M059J (cell line): ENCODE measurements at places on chromosomes 3 and 15.
A peak's percentile ranks its signal among the peaks of the same experiment; 100 is the strongest.

- DNase-seq = peak; percentile 53
These were observed 18.7 kb downstream of the RTP3 start for GRCh38 chr3:46516521-46516920.

- DNase-seq = no peak
These were observed 9.8 kb downstream of the P2RY14 start for GRCh38 chr3:151268267-151269235.

- no peak for DNase-seq
These were observed 22.6 kb downstream of the XYLB start for GRCh38 chr3:38369186-38369585.

DNA sequence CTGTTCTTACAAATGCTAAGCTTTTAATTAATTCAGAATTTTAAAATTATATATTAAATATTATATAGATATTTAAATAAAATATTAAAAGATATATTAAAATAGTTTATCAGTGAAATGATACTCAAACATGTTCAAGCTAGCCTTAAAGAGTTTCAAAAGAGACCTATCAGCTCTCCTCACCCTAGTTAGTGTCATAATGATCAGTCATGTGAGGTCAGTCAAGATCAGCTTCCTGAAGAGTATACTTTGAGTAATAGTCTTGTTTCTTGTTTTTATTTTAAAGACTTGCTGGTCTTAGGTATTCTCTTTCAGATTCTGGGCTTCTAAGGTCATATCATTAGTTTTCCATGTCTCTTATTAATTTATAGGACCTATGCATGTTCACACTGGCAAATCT, 14.5 kb downstream of the EXOG start:
- no peak for DNase-seq

DNA sequence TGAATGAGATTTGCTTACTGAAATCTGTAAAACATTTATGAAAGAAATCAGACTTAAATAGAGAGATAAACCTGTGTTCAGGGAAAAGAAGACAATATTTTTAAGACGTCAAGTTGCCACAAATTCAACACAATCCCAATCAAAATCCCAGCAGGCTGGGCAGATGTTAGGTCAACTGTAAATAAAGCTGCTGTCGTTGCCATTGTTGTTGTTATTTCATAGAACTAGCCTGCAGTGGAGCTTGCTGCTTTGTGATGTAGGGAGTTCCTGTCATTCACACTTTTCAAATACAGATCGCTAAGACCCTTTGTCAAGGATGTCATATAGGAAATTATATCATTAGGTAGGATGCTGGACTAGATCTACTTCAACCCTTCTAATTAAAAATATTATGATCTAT, 123.1 kb downstream of the NEO1 start:
- no peak for DNase-seq

GRCh38 chr3:70840106-70840870, 527.9 kb upstream of the MDFIC2 start:
- peak; percentile 74 for DNase-seq

- peak; percentile 48 for DNase-seq
These were observed 20.6 kb upstream of the TRAK1 start for GRCh38 chr3:42070524-42070923.

GRCh38 chr3:57729334-57730045, 26.6 kb upstream of the SLMAP start:
- no peak for DNase-seq

GRCh38 chr3:41575724-41576123, 376.4 kb downstream of the CTNNB1 start:
- DNase-seq = no peak

DNA sequence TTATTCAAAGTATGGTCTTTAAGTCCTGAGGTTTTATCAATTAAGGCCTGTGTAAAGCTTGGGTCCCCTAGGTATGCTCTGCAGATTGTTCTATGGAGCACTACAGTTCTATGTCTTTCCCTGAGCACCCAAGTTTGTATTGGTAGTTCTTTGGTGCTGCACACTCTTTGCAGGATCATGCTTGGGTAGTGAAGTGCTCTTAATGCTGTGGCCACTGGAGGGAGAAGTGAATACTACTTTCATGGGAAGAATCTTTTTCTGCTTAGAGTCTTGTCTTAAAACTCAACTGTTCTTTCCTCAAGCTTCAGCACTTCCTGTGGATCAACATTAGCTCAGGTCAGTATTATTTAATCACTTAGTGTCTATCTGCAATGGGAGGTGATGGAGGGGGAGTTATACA, 93.6 kb upstream of the CFAP20DC start:
- peak; percentile 35 for DNase-seq

DNA sequence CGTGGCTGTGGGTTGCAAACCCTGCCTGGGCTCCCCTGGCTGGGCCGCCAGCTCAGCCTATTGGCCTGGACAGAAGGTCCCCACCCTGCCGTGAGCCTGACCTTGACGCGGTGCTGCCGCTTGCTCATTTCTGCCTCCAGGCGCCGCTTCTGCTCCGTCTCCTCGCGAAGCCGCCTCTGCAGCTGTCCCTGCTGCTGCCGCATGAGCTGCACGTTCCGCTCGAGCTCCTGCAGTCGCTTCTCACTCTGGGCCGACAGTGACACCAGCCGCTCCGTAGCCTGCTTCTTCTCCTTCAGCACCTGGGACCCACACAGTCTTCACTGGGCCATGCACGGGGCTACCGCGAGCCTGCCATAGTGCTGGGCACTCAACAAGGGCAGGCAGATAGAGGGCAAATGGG, 21.7 kb downstream of the KIF7 start:
- no peak for DNase-seq

- peak; percentile 43 for DNase-seq
These were observed 650 bp downstream of the PYGO1 start for GRCh38 chr15:55587321-55588069.

DNA sequence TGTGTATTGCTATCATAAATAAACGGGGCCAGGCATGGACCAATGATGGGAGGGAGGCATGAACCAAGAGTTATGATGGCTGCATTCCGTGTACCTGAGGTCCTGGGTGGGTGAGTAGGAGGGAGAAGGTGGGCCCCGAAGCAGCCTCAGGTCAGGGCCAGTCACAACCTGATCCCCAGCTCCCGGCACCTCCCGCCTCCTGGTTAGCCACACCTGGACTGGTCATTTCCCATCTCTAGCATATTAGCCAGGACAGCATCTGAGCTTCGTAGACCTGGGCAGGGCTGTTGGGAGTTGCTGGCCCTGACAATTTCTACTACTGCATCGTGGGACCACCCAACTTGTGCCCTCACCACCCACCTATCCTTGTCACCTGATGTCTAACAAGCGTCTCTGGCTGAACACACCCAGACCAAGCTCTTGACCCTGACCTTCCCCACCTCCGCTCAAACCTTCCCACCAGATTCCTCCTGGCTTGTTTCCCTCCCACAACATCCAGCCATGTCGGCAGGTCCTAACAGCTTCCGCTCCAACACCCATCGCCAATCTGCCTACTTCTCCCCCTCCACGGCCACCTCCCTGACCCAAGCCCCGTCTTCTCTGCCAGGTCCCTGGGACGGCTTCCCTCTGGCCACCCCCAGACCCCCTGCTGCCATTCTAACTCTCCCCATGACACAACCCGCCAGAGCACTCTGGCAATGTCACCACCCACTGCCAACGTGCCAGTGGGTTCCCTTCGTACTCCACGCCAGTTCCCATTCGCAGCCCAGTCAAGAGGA, 133.8 kb upstream of the IQSEC1 start:
- DNase-seq = no peak

DNA sequence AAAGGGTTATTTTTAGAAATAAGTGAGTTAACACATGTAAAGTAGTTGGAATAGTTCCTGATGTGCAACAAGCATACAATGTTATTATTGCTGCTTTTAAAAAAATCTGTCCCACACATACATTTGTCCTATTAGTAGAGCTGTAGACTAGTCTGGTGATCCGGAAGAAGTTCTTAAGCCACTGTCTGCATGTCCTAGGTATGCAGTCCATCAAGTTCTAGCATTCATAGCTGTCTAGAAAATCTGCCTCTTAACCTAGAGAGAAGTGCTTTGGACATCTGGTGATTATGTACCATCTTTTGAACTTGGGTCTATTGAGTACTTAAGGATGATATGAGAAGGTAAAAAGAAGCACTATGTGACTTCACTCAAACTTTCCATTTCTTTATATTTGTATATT, 439.9 kb upstream of the NAALADL2 start:
- DNase-seq = no peak

GRCh38 chr15:100341239-100341749, 481 bp downstream of the ADAMTS17 start:
- no peak for DNase-seq

GRCh38 chr3:150216041-150216811, 191.9 kb upstream of the TSC22D2 start:
- peak; percentile 89 for DNase-seq

GRCh38 chr15:100690032-100690794, 87.8 kb downstream of the ASB7 start:
- DNase-seq = no peak

DNA sequence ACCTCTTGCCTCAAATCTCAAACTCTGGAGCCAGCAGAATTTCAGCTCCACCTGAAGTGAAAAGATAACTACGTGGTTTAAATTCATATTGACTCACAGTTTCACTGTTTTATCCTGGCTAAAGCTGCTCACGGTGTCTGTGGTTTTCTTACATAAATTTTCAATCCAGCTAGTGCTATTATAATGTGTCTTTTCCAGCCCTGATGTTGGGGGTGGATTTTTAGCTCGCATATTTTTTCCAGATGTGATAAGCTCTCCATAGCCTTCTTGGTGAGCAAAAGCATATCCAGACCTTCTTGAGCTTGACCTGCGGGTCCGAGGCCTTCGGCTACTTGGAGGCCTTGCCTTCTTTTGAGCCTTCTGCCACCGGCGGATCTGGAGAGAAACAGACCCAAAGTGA, 239.3 kb downstream of the DTWD1 start:
- peak; percentile 46 for DNase-seq

DNA sequence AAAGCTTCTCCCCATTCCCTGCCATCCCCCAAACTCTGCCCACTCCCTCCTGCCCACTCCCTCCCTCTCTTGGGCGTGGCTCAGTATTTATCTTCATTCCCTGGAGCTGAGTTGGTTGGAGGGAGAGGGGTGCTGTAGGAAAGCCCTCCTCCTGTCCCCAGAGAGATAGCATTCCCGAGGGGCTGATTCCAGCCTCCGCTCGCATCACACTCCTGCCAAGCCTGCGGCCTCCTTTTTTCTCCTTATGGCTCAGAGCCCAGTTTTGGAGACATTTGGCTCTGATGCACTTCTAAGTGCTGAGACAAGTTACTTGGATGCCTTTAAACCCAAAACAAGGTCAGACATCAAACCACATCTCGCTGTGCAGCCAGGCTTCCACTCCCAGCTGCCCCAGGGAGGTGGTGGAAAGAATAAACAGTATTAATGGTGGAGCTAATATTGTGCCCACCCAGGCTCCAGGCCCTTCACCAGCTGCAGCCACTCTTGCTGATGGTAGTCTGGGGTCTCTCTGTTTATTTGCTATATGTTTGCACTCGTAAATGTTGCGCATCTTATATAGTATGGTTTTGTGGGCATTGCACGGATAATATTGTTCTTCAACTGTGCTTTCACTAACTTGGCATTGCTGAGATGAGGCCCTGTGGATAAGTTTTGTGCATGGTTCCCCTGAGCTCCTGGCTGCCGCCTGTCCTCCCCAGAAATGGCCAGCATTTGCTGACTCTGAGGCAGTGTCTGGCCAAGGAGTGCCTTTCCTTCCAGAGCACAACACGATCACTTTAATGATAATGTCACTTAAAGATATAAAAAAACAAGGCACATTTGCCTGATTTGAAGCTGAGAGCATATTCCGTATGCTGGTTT, 157.2 kb downstream of the LRRC28 start:
- DNase-seq = peak; percentile 83

- no peak for DNase-seq
These were observed 82.4 kb downstream of the OXSM start for GRCh38 chr3:25872200-25872877.

- DNase-seq = no peak
These were observed 40.7 kb upstream of the GMNC start for GRCh38 chr3:190903156-190903555.

- DNase-seq = peak; percentile 52
These were observed 34.6 kb downstream of the FMN1 start for GRCh38 chr15:33159726-33160453.

GRCh38 chr3:194488055-194488742, 1.4 kb upstream of the ATP13A3 start:
- peak; percentile 79 for DNase-seq

DNA sequence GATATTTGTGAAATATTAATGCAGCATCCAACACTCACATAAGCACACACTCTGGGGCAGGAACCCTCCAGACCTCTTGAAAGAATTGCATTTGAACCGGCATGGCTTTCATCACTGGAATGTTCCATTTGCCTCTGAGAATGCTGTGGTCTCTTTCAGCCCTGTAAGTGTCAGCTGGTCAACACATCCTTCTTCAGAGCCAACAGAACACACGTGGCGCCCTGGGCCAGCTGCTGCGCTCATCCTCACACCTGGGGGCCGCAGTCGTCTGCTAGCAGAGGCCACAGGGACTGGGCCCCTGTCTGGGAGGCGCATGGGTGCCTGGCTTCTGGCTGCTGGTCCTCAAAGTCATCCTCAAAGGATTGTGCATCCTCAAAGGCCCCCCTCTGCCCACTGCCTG, 71.4 kb upstream of the HERC1 start:
- no peak for DNase-seq

- no peak for DNase-seq
These were observed 417.1 kb upstream of the ARHGEF26 start for GRCh38 chr3:153704115-153704514.

DNA sequence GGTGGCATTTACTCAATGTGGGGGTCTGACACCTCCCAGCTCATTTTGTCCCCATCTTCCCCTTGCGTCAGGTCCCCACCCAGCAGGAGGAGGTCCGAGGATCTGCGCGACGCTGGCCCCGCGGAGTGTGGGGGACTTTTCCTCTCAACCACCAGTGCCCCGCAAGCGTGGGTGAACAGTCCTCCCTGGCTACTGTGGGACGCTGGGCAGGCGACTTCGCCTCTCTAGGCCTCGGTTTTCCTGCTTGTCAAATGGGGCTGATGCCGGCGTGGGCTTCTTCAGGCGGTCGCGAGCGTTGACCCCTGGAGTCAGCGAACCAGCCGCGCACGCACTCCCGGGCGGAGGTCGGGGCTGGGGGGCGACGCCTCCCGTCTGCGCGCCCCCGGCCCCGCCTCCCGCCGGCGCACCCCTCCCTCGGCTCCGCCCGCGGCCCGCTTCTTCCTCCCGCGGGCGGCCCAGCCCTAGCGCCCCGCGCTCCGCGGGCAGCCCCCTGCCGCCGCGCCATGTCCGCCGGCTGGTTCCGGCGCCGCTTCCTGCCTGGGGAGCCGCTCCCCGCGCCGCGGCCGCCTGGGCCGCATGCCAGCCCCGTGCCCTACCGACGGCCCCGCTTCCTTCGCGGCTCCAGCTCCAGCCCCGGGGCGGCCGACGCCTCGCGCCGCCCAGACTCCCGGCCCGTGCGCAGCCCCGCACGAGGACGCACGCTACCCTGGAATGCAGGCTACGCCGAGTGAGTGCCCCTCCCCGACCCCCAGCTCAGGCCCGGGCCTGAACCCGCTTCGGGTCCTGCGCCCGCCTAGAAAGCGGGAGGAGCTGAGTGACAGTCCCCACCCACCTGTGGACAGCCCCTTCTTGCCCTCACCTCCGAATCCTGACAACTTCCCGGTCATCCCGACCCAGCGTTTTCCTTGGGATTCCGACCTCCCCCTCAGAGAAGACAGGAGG, at the start of gene PPM1M:
TSS of gene PPM1M (plus strand) at position 438 of the 942 bp plus-strand sequence. CDS start at position 504, 66 bp downstream.
- DNase-seq = peak; percentile 39
